ENCODE measurements at places on chromosomes 16 and 17. TPM values are rescaled to one million over a fixed set of nuclear protein-coding genes. Genes with fewer than 3 reads are reported as not detected.

The NPIPB9 gene
- total RNA-seq, result 1.3 TPM

DNA sequence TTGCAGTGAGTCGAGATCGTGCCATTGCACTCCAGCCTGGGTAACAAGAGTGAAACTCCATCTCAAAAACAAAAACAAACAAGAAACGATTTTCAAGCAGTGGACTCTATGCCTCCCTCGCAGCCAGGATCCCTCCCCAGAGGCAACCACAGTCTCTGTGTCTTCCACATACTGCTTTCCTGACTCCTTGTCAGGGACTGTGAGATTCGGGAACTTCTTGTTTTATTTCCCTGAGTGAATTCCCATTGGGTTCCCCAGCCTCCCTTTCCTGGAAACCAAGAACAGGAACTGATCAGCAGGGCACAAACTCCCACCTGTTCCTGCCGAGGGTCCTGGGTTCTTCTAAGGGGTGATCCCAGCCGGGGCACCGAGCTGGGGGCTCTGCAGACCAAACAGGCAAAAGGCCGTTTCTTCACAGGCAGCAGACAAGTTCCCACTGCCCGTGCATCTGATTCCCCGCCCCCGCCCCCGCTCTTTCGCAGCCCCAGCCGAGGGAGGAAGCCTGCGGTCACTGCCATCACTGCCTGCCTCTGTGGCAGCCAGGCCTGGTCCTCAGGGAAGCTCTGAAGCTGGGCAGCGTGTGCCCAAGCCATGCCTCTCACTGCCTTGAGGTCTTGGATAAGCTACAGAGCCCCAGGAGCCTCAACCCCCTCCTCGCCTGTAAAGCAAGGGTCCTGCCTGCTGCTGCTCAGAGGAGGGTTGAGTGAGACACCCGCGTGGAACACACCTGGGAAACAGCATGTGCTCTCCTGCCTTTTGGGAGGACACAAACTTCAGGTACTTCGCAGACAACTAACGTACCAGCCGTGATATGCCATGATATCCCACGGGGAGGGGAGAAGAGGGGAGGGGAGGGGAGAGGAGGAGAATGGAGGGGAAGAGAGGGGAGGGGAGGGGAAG is 5.5 kb upstream of the PIEZO1 start:
- no peak for DNase-seq

The KCNH6 gene
- under 0.01 TPM for total RNA-seq

The CLDN9 gene
- not detected for total RNA-seq

- DNase-seq, result no peak
Measured at GRCh38 chr16:14677627-14678026, 16.5 kb downstream of the PLA2G10 start.

- DNase-seq, result no peak
Measured at GRCh38 chr16:90016339-90016950, 2.8 kb downstream of the DBNDD1 start.

DNA sequence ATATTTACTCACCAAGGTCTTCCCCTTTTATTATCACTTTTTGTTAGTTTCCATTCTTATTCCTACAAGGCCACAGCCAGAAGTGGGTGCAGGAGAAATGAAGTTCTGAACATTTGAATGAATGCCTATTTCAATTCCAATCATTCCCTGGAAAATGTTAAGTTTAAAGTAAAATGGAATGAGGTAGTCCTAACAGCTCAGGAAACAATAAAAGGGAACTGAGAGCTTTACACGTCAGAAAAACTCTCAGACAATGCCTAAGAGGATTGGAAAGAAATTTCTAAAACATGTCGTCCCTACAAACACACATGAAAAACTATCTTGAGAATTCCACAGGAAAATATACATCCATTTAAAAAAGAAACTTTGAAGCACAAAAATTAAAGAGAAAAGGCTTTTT is 238.8 kb downstream of the STX8 start:
- DNase-seq, result no peak

The PDILT gene
- not detected for total RNA-seq

- no peak for DNase-seq
Measured at GRCh38 chr17:75501378-75502071, 13.8 kb downstream of the CASKIN2 start.

DNA sequence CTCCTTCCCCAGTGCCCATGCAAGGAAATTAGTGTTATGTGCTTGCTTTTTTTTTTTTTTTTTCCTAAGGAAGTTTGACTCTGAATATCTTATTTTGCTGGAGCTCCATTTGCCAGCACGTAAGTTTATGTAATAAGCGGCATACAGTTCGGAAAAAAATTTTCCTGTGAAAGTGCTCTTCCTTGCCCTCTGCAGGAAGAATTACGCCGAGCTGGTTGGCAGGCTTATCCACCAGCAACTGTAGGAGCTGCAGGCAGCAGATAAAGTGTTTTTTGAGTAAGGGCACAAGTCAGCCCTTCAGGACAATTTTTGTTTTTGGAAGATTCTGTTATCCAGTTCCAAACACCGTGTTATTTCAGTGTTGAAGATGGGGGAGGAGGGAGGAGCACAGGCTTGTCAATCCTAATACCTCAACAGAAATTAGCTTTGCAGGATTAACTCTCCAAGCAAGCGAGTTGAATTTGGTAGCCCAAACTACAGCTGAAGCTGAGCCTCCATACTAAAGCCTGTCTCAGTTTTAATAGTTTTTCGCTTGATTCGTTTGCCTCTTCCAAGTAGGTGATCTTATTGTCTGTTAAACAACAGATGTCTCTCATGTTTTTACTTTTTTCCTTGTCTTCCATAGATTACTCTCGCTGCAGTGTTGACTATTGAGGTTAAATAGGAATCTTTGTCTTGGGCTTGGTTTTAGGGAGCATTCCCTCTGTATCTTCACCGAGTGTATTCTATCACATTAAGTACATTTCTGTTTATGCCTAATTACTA is 1.1 kb downstream of the SPECC1 start:
- peak; percentile 25 for DNase-seq

The OR1A1 gene
- total RNA-seq, result not detected
